Hypothalamus (tissue), 51 donors: ENCODE measurements at places on chromosomes 5 and 9.
A peak's percentile ranks its signal among the peaks of the same experiment; 100 is the strongest.

DNA sequence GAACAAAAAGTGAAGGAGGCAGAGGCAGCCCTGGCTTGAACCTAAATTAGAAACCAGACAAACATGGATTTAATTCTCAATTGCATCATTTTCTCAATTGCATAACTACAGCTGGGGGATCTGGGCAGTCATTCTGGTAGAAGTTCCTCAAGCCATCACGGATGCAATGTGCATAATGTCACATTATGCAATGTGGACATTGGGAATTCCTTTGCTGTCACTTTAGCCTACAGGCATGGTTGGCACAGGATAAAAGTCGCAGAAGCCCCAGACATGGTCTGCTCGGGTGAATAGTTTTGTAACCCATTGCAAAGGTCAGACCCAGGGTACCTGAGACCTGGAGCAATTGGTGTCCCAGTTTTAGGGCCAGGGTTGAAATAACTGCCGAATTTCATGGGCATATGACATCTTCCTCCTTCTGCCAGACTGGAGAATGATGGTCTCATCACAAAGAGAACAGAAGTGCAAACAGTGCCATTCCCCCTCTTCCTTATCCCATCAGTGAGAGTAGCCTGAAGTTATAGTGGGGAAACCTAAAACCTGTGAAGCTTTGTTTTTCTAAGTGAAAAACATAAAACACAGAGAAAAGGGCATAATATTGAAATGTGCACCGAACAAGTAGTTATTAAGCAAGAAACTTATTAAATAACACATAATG lies 290.8 kb downstream of the MSX2 start:
- DNase-seq: no peak

DNA sequence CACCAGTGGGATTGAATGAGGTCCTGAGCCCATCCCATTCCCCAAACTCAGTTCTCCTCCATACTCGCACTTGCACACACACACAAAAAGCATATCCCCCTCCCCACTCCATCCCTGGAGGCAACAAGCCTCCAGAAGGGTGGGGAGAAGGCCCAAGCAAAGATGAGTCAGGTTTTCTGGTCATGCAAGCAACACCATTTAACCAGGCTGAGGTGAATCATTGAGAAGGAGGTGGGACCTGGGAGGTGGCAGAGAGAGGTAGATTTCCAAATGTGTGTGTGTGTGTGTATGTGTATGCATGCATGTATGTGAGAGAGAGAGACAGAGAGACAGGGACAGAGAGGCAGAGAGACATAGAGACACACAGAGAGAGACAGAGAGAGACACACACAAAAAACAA lies 185.2 kb upstream of the TRIM32 start:
- no peak for DNase-seq

DNA sequence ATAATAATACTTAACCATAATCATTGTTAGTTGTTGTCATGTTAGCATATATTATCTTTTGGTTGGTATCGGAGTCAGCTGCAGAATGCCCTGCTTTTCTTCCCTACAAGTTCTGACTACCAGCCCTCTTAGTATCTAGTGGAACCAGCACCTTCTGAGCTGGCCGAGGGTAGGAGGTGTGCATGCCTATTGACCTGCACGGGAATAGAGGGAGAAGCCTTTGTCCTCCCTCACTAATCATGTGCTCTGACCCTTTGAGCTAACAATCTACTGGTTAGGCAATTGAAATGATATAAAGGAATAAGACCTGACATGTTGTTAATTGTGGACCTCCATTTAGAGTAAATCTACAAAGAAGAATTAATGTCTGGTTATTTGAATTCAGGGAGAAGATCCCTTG lies 4.1 kb downstream of the PCSK5 start:
- no peak for DNase-seq

GRCh38 chr5:88396751-88397281 lies 128.2 kb upstream of the TMEM161B start:
- DNase-seq: no peak

DNA sequence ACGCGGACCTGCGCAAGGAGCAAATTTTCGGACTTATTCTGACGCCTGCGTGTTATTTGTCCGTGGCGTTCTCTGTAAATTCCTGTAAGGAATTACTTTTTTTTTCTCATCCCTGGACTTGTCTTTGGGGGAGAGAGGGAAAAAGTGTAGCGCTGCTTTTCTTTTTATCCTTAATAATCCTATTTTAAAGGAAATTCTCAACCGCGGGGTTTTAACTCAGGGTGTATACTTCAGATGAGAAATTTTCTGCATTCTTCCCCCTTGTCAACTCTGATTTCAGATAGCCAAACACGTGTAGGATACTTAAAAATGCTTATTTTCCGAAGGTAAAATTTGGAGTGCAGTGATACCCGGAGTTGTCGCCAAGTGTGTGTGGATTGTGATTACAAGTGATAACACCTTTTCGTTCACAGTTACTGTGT lies 853 bp downstream of the DCP2 start:
- DNase-seq: no peak

DNA sequence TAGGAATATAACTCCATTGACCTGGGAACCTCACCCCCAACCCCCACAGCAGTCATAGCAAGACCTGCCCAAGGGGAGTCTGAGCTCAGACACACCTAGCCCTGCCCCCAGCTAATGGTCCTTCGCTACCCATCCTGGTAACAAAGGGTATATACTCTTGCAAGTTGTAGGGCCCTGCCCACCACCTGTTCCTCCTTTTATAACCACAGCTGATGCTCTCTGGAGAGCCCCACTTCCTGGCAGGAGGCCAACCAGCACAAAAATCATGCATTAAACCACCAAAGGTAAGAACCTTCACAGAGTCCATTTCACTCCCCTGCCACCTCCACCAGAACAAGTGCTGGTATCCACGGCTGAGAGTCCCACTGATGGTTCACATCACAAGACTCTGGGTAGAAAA lies 1195.3 kb upstream of the SEMA6A start:
- no peak for DNase-seq

DNA sequence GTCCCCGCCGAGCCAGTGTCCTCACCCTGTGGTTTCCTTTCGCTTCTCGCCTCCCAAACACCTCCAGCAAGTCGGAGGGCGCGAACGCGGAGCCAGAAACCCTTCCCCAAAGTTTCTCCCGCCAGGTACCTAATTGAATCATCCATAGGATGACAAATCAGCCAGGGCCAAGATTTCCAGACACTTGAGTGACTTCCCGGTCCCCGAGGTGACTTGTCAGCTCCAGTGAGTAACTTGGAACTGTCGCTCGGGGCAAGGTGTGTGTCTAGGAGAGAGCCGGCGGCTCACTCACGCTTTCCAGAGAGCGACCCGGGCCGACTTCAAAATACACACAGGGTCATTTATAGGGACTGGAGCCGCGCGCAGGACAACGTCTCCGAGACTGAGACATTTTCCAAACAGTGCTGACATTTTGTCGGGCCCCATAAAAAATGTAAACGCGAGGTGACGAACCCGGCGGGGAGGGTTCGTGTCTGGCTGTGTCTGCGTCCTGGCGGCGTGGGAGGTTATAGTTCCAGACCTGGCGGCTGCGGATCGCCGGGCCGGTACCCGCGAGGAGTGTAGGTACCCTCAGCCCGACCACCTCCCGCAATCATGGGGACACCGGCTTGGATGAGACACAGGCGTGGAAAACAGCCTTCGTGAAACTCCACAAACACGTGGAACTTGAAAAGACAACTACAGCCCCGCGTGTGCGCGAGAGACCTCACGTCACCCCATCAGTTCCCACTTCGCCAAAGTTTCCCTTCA lies 1.4 kb downstream of the GLIS3 start:
- no peak for DNase-seq

DNA sequence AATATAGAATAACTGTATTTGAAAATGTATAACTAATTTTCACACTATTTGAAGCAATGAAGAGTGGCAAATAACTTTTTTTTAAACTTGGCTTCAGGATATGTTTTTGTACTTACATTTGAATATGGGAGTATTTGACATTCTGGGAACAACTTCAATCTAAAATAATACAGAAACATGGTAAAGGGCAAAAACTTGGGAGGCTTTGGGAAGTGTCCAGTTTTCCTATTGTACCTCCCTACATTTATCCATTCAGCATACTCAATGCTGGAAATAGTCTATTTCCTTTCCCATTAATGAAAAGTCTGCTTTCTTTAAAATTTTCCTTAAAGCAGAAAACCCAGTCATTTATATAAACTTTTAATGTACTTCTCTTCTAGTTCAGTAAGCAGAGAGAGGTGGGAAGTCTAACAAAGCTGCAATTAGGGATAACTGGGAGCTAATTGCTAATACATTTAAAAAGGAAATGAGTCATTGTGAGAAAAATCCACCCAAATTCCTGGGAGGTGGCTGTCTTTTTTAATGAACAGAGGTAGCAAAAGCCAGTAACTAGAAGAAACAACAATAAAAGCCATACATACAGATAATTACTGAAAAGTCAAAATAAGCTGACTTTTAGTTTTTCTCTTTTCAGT lies 128.8 kb downstream of the FBN2 start:
- no peak for DNase-seq

GRCh38 chr9:130854092-130854491 lies 19.0 kb downstream of the ABL1 start:
- no peak for DNase-seq

- no peak for DNase-seq
These were observed 184.6 kb upstream of the MAP1B start for GRCh38 chr5:71922584-71923106.

DNA sequence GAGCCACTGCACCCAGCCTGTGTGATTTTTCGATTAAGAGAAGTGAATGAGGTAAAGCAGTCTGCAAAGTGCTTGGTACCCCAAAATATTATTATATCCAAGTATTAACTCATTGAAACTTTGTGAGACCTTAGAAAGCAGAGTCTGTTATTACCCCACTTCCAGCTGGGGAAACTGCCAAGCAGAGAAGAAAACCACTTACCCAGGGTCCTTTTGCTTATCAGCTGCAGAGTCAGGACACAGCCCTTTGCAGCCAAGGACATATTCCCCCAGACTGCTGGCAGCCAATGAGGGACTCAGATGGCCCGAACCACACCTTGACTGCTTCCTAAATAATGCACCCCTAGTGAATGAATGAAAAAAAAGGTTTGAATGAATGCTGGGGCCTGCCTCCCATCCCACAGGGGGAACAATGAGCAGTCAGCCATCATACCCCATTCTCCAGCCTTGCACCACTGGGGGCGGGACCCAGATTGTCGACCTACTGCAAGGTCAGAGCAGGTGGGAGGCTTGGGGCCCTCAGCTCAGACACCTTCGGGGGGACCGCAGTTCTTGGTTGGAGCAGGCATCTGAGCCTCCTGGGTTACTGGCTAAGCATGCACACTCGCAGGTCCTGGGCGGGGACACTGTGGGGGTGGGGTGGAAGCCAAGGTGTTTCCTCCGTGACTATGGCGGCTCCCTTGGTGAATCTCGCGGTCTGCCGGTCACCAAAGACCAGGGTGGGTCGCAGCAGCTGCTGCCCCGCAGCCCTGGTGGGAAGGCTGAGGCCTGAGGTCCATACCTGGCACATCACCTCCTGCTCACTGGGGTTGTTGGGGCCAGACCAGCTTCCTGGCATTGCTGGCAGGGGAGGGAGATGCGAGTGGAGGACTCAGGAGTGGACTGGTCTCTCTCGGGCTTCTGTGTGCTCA lies 29.7 kb downstream of the PRRT1B start:
- DNase-seq: no peak

DNA sequence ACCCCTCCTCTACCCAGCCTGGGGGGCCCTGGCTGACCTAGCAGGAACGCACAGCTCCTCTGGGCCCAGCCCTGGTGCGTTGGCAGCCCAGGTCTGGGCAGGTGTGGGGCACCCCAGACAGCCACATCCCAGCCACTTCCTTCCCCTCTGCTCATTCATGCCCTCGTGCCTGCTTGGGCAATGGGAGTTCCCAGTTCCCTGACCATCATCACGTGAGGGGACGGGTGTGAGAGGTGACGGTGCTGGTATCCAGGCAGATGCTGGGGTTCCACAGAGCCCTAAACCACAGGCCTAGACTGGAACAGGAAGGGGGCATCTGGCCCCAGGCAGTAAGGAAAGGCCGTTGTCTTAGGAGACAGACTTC lies 8.4 kb downstream of the RALGDS start:
- no peak for DNase-seq

GRCh38 chr5:115522832-115523403 lies 21.7 kb downstream of the FEM1C start:
- no peak for DNase-seq

DNA sequence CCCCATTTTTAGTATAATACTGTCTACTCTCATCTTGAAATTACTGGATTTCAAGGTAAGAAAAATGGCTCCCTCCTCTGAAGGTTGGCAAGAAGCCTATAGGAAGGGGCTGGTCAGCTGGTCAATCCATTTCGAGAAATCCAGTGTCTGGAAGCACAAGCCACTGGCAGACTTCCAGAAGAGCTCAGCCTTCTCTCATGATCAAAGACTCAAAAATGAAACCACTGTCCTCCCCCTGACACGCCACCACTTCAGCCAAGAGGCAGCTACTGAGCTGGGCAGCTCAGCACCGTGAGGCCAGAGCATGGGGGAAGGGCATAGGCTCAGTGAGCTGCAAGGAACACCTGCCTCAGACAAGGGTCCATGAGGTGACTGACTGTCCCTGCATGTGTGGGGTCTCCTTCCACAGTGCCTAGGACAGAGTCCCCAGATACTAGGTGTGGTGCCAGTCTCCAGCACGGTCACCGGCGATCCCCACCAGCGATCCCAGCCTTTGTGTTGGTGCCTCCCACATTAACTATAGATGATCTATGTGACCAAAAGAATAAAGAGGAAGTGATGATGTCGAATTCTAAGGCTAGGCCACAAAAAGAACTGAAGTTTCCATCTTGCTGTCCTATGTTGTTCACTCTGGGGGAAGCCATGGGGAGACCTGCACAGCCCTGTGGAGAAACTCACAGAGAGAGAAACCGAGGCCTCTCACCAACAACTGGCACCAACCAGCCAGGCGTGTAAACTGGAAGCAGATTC lies 100.1 kb upstream of the LRRTM2 start:
- DNase-seq: peak; percentile 24

DNA sequence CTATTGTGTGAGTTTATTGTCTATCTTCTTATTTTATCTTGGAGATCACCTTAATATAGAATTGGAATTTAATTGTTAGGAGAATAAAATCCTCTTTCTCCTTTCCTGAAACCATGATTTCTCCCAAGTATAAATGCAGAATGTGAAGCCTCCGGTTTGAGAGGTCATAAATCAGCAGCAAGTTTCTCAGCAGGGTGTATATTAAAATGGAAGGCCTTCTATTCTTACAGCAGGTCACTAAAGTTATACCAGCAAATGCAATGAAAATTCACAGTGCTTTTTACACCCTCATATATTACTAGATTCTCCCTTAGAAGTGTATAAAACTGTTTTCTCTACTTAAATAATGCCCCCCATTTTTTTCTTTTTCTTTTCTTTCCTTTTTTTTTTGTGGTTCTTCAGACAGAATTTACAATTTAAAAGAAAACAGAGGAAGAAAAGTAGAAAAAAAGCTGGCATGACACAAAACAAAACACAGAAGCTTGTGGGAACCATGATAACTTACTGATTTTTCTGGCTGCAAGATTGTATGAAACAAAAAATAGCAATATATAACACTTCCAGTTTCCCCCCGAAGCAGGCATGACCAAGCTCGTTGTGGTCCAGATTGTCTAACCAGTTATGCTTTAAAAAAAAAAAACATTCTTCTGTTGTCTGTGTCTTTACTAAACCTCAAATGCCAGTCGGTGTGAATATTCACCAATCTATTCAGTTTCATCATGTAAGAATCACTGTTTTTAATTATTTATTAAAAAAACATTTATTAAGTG lies 211.2 kb downstream of the RAB3C start:
- no peak for DNase-seq
